ENCODE measurements at places on chromosomes 1 and 21.

- no peak for DNase-seq
Measured at GRCh38 chr1:205047764-205048231, 4.8 kb downstream of the CNTN2 start.

GRCh38 chr21:30408782-30409494, 13.1 kb downstream of the KRTAP13-1 start:
- DNase-seq, result no peak

- DNase-seq, result no peak
Measured at GRCh38 chr21:34511787-34512455, at the start of gene KCNE1. TSS of gene KCNE1 (minus strand) at chr21:34512210. CDS start at chr21:34449634, 62,576 bp downstream.

DNA sequence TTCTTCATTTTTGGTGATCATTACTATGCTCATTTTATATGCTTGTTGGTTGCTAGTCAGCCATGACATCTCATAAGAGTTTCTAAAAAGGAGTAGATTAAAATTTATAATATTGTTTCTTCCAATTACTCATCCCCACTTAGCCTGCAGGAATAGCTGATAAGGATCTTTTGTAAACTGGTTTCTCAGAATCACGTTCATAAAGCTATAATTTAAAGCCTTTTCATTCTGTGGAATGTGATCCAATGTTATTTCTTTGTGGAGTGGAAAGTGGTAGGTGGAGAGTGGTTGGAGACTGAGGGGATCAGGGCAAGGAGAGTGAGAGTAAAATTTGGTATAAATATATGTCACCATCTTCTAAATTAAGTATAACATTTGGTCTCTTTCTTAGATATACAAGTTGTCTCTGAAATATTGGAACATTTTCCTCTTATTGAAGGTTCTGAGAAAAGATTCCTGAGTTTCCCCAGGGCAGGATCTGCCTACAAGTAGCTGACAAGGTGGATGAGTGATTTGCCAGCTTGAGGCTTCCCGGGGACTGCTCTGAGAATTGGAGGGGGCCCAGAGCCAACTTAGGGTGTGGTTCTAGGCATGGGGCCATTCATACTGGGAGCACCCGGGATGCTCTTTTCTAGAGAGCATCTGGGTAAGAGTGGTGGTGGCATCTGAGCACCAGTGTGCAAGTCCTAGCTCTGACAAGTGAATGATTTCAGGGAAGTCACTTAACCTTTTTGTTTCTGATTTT, 116.4 kb downstream of the TBX19 start:
- no peak for DNase-seq

GRCh38 chr1:45952072-45952471, 148.7 kb downstream of the MAST2 start:
- DNase-seq, result no peak

DNA sequence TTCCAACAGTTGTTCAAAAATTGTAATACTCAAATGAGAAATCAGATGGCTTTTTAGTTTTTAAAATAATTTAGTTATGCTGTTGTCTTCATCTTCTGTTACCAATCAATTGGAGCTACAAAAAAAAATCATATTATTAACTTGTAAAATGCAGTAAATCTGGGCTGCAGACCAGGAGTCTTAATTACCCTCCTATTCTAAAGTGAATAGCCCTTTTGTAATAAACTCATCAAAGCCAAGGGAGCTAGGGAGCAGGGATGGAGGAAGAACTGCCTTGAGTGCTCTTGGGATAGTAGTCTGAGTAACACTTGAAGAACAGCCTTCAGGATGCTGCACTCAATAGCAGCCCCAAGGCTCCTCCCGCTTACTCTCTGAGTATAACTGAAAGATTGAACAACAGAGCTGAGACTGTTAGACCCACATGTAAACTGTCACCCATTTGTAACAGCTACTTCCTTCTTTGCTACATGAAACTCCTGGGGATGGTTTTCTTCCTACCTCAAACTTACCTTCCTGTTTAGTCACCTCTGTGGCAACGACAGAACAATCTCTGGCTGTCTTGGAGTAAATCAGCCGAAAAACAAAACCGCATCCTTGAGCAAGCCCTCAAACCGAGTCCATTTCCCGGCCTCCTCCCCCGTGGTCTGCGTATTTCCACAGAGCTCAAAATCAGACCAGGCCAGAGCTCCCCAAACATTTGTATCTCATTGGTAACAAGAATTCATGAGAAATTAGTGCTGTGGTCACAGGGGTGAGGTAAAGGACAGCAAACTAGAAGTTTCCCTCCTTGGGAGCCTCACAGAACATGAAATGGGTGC, 55.9 kb downstream of the CD58 start:
- DNase-seq, result no peak

- DNase-seq, result no peak
Measured at GRCh38 chr1:191889623-191890003, 268.6 kb upstream of the RGS18 start.

- no peak for DNase-seq
Measured at GRCh38 chr1:198934426-198934825, 295.6 kb downstream of the PTPRC start.

- no peak for DNase-seq
Measured at GRCh38 chr1:107076841-107077240, 20.4 kb downstream of the PRMT6 start.

GRCh38 chr1:67723620-67724019, 38.6 kb downstream of the GADD45A start:
- no peak for DNase-seq

GRCh38 chr1:48761411-48761810, 15.3 kb downstream of the BEND5 start:
- no peak for DNase-seq

GRCh38 chr1:232369451-232370296, 260.3 kb downstream of the SIPA1L2 start:
- DNase-seq, result no peak

GRCh38 chr1:192846950-192847349, 38.1 kb downstream of the RGS2 start:
- no peak for DNase-seq

DNA sequence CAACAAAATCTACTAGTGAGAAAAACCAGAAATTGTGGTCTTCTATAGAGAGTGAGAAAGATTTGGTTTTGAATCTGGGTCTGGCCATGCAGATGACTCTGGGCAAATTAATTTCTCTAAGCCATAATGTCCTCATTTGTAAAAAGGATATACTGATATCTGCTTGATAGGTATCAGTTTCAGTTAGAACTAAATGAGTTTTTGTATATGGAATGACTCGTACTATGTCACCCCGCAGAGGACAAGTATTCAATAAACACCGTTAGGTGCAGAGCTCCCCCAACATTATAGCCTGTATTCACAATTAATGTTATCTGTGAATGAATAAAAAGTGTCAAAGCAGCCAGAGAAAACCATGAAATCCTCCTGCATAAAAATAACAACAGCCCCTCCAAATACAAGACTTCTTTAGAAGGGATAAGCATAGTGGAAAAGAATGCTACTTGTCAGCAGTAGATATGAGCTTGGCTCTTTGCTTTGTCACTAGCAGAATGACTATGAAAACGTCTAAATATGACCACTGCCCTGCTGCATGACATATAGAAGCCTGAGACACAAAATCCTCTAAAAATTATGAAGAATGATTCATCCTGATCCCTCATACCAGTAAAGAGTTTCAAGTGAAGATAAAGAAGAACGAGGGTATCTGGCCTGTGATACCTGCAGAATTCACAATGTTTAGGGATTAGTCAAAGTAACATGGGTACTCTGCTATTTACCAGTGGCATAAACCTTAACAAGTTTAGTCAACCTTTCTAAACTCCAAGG, 17.8 kb downstream of the SCAF4 start:
- no peak for DNase-seq

DNA sequence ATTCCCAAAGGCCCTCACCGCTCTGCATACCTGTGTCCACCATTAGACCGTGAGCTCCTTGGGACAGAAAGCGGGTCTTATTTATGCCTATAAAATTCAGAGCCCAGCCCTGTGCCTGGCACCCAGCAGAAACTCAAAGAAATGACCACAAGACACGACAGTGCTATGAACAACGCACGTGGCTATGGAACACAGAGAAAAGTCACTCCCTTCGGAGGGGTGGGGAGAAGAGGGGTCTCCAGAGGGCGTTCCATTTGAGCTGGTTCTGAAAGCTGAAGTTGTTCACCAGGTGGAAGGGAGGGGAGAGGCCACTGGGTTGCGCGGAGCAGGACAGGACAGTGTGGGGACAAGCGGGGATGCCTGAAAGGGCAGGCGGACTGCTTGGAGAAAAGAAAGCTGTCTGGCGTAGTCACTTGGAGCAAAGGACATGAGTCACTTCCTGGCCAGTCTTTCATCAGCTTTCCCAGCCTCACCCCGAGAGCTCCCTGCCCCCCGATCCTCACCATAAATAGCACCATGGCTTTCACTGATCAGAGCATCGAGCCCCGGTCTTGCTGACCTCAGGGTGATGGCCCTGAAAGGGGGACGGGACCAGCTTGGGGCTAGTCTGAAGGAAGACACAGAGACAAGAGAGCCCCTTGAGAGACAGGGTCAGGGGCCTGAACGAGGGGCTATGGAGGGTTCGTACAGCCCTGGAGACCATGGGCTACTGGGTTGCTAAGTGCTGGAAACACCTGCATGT, 28.5 kb downstream of the ECE1 start:
- no peak for DNase-seq

- DNase-seq, result no peak
Measured at GRCh38 chr1:169571450-169571849, 14.8 kb downstream of the F5 start.

GRCh38 chr1:208300084-208300770, 56.0 kb upstream of the PLXNA2 start:
- no peak for DNase-seq

- DNase-seq, result no peak
Measured at GRCh38 chr1:38680801-38681510, 178.6 kb downstream of the RRAGC start.

DNA sequence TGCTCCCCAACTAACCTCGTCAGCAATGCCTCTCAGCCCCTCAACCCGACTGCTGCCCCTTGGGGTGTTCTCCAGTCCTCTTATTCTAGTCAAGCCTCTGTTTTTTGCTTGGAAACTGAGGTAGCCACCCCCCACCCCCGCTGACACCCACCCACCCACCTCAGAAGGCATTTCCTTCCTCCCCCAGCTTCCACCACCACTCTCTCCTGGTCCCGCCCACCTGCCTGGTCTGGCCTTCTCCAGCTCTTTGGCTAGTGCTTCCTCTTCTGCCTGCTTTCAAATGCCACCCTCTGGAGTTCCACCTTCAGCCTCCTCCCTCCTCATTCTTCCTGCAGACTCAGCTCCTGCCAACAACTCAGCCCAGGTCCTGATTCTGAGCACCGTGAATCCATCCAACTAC, 35.3 kb downstream of the OLFML2B start:
- no peak for DNase-seq

DNA sequence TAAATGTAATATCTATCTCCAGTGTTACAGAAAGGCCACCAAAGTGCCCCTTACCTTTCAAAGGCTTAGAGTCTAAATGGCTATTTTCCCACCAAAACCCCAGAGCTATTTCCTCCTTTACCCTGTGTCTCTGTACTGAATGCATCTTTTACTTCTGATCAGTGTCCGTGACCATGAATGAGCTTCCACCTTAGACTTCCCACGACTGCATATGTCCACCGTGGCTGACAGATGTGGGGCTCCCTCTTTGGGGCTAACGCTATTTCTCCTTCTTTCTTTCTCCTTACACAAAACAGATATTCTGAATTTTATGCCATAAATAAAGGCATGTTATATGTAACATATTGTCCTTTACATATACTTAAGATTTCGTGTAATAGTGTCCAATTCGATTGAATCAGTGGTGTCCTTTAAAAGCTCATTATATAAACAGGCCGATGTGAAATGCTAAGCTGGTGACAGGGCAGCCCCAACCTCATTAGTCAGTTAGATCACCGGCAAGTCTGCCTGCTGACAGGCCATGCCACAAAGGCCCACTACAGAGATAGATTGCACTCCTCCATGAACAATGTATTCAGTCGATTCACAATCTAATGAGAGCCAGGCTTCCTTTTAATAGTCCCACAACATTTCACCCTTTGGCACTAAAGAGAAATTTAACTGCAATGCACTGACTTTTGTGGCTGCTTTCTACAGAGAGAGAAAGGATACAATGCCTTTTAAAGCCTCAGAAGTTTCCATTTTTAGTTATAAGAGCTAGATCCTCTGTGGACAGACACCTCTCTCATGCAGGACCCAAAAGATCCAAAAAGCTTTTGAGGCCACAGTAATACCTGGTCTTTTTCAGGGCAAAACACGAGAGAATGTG, 297.9 kb downstream of the PCP4 start:
- no peak for DNase-seq

DNA sequence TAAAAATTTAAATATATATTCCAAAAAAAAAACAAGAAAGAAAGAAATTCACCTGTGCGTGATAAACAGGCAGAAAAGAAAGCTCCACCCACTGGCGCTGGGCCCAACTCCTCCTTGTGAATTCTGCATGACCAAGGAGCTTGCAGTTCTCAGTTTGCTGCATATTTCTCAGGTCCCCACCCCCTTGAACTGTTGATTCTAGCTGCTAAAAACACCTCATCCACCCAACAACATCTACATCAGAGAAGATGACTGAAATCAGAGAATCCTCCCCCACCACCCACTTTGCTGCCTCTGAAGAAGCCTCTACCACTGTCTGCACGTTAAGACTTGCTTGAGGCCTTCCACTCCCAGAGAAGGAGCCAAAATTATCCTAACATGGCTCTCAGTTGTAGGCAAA, 104.8 kb downstream of the RGS2 start:
- DNase-seq, result no peak
